HuH-7 (cell line): ENCODE measurements at places on chromosomes 3 and 15.

- DNase-seq = no peak
These were observed 71.3 kb downstream of the TMCC1 start for GRCh38 chr3:129822241-129822640.

DNA sequence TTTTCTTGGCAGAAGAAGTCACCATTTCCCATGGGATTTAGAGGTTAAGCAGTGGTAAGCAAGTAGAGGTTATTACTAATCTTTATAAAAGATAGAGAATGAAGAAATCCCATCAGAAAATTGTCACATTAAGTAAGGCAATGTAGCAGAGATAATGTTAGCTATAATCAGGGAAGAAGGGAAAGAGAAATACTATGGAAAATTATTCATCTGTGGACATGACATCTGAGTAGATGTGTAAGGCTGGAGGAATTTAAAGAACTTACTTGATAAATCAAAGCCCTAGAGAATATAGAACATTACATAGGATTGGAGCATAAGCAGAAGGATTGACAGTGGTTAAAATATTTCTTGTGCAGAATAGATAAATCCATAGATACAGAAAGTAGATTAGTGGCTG is 553.1 kb upstream of the CBLB start:
- no peak for DNase-seq

DNA sequence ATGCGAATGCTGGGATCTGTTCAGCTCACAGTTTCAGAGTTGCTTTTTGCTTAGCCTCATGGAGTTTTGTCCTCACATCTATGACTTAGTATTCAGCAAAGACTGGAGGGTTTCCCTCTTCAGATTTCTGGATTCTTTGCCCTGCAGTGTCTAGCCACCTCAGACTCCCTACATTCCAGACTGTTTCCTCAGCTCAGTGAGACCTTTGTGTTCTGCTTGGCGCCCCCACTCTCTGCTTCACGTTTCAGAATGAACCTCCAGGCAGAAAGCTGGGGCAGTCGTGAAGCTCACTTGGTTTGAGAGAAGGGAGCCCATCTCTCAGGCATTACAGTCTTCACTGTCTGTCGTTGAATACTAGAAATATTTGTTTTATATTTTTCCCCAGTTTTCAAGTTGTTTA is 118.1 kb downstream of the CACNA1D start:
- DNase-seq = no peak

DNA sequence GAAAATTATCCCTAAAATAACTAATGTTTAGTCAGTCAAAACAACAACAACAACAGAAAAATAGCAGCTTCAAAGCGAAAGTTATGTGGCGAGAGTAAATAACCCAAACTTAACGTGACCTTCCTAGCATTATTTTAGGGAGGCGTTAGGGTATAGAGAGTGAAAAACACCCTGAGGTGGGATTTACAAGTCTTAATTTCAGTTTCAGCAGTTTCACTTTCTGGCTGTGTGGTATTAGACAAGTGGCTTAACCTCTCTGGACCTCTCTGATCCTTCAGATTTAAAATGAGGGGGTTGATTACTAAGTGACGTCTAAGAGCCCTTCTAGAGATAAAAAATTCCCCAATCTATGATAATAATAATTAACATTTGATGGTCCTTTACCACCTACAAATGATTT is 291.2 kb downstream of the ZBTB20 start:
- DNase-seq = no peak

DNA sequence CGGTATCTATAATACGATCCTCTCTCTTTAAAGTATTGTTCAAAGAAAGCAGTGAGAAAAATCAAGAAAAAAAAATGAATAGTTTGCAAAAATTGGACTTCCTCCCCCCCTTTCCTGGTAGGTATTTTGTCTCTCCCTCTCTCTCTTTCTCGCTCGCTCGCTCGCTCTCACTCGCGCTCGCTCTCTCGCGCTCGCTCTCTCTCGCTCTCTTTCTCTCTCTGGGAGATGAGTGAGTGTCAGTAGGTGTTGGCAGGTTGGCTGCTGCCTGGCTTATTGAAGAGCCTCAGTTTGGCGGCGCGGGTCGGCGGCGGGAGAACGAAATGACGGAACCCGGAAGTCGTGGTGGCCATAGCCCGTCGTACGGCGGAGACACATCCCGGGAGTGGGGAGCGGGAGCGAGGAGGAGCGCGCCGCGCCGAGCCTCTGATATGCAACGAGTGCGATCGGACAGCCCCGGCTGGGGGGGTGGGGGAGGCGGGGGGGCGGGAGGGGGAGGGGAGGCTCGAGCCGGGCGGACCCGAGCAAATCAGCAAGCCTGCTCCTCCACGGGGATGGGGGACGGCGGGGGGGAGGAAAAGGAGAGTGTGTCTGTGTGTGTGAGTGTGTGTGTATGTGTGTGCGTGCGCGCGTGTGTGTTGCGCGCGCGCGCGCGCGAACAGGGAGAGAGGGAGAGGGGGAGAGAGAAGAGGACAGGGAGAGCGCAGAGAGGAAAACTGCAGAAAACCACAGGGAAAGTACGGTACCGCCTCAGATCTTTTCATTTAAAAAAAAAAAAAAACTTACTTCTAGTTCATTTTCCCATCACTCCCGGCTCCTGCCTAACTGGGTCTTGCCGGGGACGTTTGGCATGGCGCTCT is at the start of gene MEIS2:
Gene MEIS2, minus strand, starts transcription at position 441 of the 857 bp plus-strand sequence. CDS start 1,083 bp downstream, outside the sequence.
- peak; percentile 92 for DNase-seq

DNA sequence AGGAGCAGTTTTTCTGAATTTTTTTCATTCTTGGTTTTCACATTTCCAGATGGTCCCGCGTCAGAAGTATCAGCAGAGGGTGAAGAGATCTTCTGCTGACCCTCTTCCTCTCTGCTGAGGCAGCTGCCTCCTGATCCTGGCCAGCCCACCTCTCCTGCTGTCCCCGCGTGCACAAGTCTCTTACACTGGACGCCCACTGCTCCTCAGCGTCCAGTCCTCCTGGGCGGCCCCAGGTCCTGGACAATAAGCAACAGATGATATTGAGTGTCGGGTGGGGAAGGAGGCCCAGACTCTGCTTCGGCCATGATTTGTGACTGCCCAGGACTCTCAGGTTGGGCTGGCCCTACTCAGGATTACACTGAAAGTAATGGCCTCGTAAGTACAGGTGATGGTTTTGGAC is 50.1 kb downstream of the KLHL25 start:
- no peak for DNase-seq

DNA sequence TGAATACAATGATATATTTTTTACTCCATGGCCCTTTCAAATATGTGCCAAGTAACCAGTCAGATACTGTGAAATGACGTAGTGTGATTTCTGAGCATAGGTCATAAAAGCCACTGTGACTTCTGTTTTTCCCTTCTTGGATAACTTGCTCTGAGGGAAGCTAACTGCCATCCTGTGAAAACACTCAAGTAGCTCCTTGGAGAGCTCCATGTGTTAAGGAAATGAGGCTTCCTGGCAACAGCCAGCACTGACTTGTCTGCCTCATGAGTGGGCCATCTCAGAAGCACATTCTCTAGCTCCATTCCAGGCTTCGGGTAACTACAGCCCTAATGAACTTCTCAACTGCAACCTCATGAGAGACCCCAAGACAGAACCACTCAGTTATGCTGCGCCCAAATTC is 9.5 kb upstream of the CCDC80 start:
- no peak for DNase-seq

GRCh38 chr3:57160765-57161538 is 4.2 kb downstream of the IL17RD start:
- no peak for DNase-seq

DNA sequence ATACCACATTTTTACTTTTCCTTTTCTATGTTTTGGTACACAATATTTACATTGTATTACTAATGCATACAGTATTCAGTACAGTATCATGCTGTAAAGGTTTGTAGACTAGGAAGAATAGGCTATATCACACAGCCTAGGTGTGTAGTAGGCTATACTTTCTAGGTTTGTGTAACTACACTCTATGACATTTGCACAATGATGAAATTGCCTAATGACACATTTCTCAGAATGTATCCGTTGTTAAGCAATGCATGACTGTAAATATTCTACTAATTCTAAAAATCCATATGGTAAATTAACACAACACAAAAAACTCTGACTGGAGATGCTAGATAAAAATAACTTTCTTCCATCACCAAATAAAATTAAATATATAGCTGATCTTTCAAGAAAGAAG is 16.2 kb downstream of the NEDD4 start:
- no peak for DNase-seq

DNA sequence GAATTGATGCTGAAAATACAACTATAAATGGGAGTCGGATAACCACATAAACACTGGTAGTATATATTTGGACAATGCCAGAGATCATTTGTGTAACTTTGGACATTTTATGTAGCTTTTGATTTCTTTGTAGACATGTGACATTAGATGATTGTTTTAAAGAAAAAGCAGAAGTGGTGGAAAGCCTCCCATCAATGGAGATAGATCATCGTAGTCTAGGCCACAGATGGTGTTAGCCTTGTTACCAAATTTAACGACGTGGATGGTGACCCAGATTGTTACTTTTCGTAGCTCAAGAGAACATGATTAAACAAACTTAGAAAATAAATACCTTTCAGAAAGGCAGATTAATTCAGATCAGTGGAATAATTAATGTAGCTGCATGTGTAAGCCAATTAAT is 8.8 kb downstream of the CACNA1D start:
- DNase-seq = no peak

GRCh38 chr15:51349156-51349844 is 7.8 kb downstream of the GLDN start:
- DNase-seq = no peak

GRCh38 chr15:47620960-47621681 is 96.2 kb upstream of the SEMA6D start:
- no peak for DNase-seq

DNA sequence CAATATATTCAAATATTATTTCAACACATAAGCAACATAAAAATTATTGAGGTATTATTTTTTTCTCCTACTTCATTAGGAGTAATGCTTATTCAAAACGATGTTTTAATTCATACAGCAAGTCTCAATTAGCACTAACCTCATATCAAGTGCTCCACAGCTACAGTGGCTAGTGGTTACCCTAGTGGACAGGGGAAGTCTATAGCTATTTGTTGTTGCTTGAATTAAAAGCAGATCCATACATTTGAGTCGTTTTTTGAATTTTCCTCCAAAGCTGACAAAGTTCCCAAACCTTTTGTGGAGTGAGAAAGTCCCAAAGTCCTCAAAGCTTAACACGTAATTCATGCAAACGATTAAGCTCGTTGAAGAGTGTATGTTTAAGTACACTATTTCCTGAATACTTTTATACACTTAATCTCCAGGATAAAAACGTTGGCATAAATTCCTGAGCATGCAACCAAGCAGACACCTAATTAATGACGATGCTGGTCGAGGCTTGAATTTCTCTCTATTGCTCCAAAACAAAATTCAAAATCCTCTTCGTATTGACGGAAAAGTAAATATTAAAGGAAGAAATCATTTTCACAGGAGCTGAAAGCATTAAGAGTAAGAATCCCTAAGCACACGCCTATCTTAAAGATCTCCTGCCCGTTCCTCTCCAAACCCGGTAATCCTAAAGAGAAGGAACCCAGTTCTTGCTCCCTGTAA is 985 bp downstream of the VPS13C start:
- DNase-seq = no peak

GRCh38 chr3:194101592-194102432 is 34.1 kb upstream of the HES1 start:
- DNase-seq = no peak

DNA sequence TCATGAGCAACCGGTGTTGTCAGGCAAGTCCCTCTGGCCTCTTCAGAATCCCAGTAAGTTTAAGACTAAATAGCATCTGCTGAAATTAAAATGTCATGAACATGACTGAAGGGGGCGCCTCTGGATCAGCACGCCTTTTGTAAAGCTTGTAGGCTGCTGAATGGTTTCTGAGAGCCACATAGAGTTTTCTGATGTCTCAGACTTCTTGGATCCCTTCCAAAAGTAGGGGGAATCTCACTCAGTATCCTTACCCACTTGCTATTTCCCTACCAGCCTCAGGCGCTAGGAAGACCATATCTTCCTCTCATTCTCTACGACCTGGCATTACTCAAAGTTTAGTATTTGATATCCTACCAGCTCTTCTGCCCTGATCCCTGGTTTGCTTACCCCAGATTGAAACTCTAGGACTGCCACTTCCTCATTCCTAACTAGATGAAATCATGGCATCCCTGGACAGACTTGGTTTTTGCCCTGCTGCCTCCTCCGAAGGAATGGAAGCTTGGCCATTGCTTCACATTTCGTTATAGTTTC is 62.7 kb upstream of the CD47 start:
- peak; percentile 62 for DNase-seq
